Brain (organoid and tissue), 16 donors: ENCODE measurements at places on chromosomes 4 and X.
A peak's percentile ranks its signal among the peaks of the same experiment; 100 is the strongest.

DNA sequence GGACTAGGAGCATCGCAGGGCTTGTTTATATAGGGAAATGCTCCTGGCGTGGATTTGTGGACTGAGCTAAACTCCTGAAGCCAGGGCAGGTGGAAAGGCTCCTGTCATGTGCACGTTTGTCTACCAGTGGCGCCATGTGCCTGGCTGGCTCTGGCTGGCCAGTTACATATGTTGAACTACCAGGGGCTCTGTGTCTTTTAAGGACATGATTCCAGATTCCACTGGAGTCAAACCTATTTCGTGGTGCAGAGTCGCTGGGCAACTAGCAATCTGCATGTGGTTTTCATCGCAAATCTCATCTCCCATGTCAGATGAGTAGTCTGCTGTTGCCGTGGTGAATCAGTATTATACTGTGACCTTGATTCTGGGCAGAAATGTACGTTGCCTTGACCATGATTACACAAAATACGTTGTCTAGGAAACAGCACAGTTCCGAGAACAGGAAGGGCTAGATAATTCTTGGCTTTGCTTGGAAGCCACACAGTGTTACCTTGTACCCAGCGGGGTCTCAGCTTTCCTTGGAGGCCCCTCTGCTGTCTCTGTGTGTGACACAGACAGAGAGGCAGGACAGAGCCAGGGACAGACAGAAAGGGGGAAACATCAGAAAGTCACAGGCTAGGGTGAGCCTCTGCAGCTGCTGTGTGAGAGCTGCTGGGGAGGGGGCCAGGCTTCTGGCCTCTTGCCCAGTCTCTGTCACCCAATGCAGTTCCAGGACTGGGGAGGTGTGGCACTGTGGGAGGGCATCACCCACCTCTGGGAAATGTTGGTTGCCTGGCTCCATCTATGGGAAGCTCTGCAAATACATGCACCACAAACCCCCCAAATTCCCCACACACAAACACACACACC is 19.2 kb downstream of the PNMA6E start:
- DNase-seq: peak; percentile 84

GRCh38 chrX:2694914-2695267 is 3.8 kb downstream of the CD99 start:
- DNase-seq: no peak

DNA sequence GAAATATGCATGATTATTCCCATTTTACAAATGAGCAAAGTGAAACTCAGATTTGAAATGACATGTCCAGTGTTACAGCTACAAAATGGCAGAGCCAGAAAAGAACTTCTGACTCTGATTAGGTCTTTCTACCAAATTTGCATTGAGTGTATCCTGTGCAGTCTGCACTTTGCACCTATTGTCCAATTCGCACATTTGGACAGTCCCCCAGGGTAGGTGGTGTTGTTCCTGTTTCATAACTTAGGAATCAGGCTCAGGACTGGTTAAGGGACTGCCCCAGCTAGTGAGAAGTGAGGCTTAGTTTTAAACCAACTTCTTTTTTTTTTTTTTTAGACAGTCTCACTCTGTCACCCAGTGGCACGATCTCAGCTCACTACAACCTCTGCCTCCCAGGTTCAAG is 137.9 kb upstream of the NALF2 start:
- DNase-seq: no peak

- no peak for DNase-seq
Measured at GRCh38 chr4:17920681-17921080, 100.9 kb downstream of the LCORL start.

DNA sequence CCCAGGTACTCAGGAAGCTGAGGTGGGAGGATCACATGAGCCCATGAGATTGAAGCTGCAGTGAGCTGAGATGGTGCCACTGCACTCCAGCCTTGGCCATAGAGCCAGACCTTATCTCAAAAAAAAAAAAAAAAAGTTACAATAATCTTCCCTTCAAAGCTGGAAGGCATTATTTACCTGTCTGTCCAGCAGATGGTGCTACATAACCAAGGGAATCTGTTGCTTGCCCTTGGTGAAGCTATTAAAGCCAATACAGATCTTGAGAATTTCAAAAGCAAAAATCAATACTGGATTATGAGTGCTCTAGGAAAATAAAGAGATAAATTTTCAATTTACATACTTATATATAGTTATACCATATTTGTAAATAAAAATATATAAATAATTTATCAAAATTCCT is 25.9 kb downstream of the PKD2 start:
- DNase-seq: peak; percentile 66

GRCh38 chrX:151726751-151727150 is 7.8 kb upstream of the CNGA2 start:
- DNase-seq: no peak

- no peak for DNase-seq
Measured at GRCh38 chr4:85866508-85866907, 391.6 kb downstream of the ARHGAP24 start.

GRCh38 chr4:165355900-165356300 is 22.9 kb upstream of the CPE start:
- peak; percentile 79 for DNase-seq

GRCh38 chr4:110615353-110616237 is 7.3 kb downstream of the PITX2 start:
- no peak for DNase-seq

- DNase-seq: no peak
Measured at GRCh38 chrX:21932292-21933002, 8.1 kb upstream of the SMS start.

- no peak for DNase-seq
Measured at GRCh38 chr4:141238186-141238585, 17.5 kb downstream of the ZNF330 start.

GRCh38 chr4:79049840-79050540 is 110.8 kb upstream of the PAQR3 start:
- peak; percentile 70 for DNase-seq

DNA sequence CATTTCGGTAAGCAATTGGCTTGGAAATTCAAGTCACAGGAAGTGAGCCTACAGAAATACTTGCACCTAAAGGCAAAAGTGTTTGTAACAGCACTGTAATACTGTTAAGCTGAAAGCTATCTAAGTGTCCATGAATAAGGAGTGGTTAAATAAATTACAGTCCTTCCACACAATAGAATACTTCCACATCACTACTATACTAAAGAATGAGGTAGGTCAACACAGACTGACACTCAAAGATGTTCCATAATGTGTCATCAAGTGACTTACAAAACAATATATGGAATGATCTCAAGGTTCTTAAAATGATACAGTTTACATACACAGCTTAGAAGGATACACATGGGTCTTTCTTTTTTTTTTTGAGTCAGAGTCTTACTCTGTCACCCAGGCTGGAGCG is 27.0 kb downstream of the SLC10A6 start:
- DNase-seq: no peak

GRCh38 chr4:91113130-91113706 is 986.0 kb downstream of the CCSER1 start:
- peak; percentile 39 for DNase-seq

GRCh38 chr4:151486168-151486567 is 77.2 kb downstream of the FHIP1A start:
- no peak for DNase-seq

- no peak for DNase-seq
Measured at GRCh38 chr4:156158747-156159146, 205.1 kb upstream of the CTSO start.

- no peak for DNase-seq
Measured at GRCh38 chr4:138236037-138236436, 6.1 kb downstream of the SLC7A11 start.

GRCh38 chr4:137626942-137627738 is 94.8 kb upstream of the PCDH18 start:
- DNase-seq: no peak

GRCh38 chr4:176443117-176443516 is 123.4 kb downstream of the SPCS3 start:
- no peak for DNase-seq

GRCh38 chr4:145216535-145216934 is 36.1 kb upstream of the OTUD4 start:
- peak; percentile 47 for DNase-seq

GRCh38 chr4:117400039-117400835 is 314.9 kb upstream of the TRAM1L1 start:
- no peak for DNase-seq

DNA sequence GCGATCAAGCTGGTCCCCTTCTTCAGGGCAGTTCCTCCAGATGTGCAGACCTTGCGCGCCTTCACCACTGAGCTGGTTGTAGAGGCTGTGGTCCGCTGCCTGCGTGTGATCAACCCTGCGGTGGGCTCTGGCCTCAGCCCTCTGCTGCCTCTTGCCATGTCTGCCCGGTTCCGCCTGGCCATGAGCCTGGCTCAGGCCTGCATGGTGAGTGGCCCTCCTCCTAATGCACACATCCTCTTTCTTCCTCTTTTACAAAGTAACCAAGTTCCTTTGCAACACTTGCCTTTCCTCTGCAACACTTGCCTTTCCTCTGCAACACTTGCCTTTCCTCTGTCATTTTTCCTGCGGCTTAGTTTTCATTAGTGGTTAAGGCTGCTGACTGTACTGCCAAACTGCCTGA is 1.8 kb downstream of the CCDC22 start:
- no peak for DNase-seq

- peak; percentile 31 for DNase-seq
Measured at GRCh38 chrX:153412746-153413720, 1.8 kb downstream of the ZFP92 start.

GRCh38 chr4:66045913-66046312 is 375.6 kb upstream of the EPHA5 start:
- no peak for DNase-seq

GRCh38 chr4:95517576-95518345 is 31.0 kb downstream of the UNC5C start:
- no peak for DNase-seq

GRCh38 chr4:169582203-169582602 is 30.2 kb downstream of the NEK1 start:
- DNase-seq: no peak

DNA sequence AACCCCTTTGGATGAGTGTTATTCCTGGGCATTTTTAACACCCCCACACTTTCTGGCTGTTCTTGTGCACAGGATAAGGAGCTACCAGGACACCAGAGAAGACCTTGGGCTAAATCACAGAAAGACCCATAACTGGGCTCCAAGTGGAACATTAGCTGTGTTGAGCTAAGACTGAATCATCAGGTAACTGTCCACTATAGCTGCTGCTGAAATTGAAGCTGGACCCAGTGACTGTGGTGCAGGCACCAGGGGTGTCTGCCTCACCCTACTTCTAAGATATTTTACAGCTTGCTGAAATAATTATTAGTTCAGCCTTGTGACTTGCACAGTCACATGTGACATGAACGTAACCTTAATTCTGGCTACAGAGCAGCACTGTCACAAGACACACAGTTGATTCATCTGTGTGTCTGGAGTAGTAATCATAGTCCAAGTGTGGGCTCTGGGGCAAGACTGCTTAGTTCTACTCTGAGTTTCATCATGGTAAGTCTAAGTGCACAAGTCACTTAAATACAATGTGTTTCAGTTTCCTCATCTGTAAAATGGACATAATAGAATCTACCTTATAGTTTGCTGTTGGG is 127.4 kb downstream of the SLC39A8 start:
- DNase-seq: no peak

- DNase-seq: no peak
Measured at GRCh38 chrX:11461201-11462001, 168.2 kb downstream of the AMELX start.

GRCh38 chrX:53642337-53642736 is 44.2 kb downstream of the HUWE1 start:
- DNase-seq: no peak

DNA sequence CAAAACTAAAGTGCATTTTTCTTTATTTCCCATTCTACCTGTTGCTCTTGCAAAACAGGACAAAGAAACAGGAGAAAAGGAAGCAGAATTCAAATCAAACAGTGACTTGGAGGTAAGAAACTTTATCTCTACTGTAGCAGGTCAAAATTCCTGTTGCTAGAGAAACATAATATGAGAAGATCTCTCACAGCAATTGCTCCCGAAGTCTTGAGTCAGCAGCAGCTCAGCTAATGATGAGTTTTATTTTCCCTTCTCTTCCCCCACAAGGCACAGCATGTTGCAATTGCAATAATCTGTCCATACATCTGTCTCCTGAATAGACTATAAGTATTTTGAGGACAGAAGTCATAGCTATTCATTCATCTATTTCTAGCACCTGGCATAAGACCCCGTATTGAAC is 112.7 kb downstream of the CLNK start:
- DNase-seq: no peak

DNA sequence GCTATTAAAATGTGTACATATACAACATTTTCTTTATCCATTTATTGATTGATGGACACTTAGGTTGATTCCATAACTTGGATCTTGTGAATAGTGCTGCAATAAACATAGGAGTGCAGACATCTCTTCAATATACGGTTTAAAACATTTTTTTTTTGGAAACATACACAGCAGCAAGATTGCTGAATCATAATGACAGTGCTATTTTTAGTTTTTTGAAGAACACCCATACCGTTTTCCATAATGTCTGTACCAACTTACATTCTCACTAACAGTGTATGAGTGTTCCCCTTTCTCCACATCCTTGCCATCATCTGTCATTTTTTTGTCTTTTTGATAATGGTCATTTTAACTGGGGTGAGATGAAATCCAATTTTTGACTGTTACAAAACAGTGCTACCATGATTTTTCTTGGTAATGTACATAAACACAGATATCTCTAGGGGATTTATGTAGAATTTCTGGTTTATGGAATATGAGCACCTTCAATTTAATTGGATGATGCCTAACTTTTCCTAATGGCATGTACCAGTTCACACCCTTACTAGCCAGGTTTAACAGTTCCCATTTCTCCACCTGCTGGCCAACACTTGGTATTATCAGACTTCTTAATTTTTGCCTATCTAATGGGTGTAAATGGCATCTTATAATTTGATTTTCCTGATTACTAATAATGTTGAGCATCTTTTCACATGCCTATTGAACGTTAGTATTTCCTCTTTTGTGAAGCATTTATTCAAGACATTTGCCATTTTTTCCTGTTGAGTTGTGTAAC is 21.0 kb upstream of the TMSB15B start:
- DNase-seq: peak; percentile 38

DNA sequence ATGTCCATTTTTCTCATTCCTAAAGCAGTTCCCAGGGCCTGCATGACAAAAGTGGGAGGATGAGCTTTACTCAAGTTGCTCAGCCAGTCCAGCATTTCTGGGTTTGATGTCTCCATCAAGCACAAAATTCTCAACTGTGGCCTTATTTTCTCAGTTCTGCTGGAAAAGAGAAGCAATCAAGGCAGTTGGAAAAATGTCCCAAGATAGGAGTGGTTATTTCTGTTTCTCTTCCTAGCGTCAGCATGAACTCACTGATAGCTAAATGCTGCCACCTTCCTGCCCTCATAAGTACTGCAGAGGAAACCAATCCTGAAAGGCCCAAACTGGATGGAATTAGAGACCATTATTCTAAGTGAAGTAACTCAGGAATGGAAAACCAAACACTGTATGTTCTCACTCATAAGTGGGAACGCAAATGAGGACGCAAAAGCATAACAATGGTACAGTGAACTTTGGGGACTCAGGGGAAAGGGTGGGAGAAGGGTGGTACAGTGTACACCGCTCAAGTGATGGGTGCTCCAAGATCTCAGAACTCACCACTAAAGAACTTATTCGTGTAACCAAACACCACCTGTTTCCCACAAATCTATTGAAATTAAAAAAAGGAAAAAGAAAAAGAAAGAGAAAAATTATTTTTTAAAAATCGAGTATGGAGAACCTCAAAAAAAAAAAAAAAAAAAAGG is 29.6 kb downstream of the ADH7 start:
- peak; percentile 88 for DNase-seq

GRCh38 chr4:151158979-151159378 is 59.6 kb downstream of the RPS3A start:
- DNase-seq: no peak
